Neuronal stem cell (in vitro differentiated cells): ENCODE measurements at places on chromosomes 1 and 21.

GRCh38 chr1:116308276-116308675 lies 64.8 kb upstream of the ATP1A1 start:
- no peak overlapping the region for H3K27ac ChIP-seq
- no peak overlapping the region for H3K4me3 ChIP-seq
- peaks cover 10% of the 10 kb centered on the region for H3K4me1 ChIP-seq
- DNase-seq = no peak
- no peaks in the 10 kb centered on the region for H3K27me3 ChIP-seq

DNA sequence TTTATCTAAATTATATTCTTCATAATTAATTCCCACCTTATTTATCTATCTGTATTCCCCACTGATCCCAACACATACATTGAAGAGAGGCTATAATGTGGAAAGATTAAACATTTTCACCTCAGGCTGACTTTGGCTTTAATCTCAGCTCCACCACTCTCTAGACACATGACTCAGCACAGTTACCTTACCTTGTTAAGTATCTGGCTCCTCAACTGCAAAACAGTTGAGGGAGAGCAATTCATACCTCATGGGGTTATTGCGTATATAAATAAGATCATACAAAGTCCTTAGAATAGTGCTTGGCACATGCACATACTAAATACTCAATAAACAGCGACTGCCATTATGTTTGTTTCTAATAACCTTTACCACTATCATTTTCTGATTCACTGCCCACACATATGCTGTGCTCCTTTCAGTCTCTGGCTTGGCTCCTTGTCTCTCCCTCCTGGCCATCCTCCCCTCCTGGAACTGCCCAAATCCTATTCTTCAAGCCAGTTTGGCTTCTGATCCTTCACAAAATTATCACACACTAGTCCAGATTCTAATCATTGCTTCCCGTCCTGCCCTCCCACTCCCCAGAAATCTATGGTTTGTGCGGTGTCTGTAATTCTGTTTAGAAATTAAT lies 50.1 kb downstream of the BCL9 start:
- peaks cover 19% of the 10 kb centered on the region for H3K36me3 ChIP-seq
- no peak overlapping the region for H3K4me3 ChIP-seq
- no peaks in the 10 kb centered on the region for H3K27me3 ChIP-seq
- H3K27ac ChIP-seq = no peak overlapping the region
- no peak for DNase-seq

DNA sequence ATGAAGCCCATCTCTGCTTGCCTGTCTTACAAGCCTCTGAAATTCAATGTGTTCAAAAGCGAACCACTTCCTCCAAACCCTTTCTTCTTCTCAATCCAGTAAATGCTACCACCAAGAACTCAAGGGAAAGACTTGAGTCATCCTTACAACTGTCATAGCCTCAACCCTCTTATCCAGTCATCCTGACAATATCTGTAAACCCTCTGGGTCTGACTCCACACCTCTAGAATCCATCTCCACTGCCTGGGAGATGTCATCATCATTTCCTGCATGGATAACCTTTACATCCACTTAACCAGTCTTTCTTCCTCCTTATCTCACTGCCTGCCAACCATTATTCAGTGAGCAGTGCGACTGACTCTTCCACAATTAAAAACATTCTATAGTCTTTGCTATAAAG lies 441.1 kb downstream of the SETD4 start:
- no peak overlapping the region for H3K4me3 ChIP-seq
- H3K27ac ChIP-seq = no peak overlapping the region
- H3K36me3 ChIP-seq = no peaks in the 10 kb centered on the region

GRCh38 chr1:20893931-20894330 lies 106.8 kb upstream of the HP1BP3 start:
- no peaks in the 10 kb centered on the region for H3K4me1 ChIP-seq
- H3K27ac ChIP-seq = no peak overlapping the region
- no peak for DNase-seq
- H3K4me3 ChIP-seq = no peak overlapping the region
- H3K36me3 ChIP-seq = peaks cover 56% of the 10 kb centered on the region

GRCh38 chr1:67230539-67230938 lies 64.3 kb downstream of the IL23R start:
- no peak for DNase-seq
- H3K4me3 ChIP-seq = no peak overlapping the region
- no peak overlapping the region for H3K27ac ChIP-seq

- no peak overlapping the region for H3K27ac ChIP-seq
- H3K4me3 ChIP-seq = no peak overlapping the region
- H3K4me1 ChIP-seq = no peaks in the 10 kb centered on the region
- H3K27me3 ChIP-seq = no peaks in the 10 kb centered on the region
- no peaks in the 10 kb centered on the region for H3K36me3 ChIP-seq
Measured at GRCh38 chr1:236492378-236492777, 31.4 kb upstream of the LGALS8 start.

DNA sequence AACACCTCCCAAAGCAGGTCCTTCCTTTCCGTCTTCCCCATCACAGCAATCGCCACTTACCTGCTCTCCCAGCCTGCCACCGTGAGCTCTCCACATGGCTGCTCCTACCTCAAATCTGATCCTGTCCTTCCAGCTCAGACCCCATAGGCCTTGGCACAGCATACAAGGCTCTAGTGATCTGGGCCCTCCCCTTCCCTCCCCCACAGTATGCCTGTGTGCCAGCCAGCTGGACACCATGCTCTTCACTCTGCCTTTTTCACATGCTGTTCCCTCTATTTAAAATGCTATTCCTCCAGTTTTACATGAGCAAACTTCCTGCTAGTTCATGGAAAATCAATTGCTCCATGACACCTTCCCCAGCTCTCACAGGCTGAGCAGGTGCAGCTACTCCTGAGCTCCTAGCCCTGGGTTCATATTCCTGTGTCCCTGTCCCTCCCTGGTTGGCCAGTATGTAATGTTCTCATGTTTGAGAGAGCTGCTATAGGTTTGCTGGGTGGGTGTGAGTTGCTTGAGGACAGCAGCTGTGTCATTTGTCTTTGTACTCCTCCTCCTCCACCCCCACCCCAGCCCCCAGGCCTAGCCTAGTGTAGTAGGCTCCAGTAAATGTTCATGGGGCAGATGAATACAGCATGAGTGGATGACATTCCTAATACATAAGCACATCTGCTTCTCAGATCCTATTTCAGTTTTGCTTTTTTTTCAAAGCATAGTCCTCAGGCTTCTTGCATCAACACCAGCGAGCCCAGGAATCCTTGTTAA lies 6.3 kb upstream of the TNNT2 start:
- H3K27ac ChIP-seq = no peak overlapping the region
- peaks cover 13% of the 10 kb centered on the region for H3K4me1 ChIP-seq
- DNase-seq = no peak
- no peaks in the 10 kb centered on the region for H3K36me3 ChIP-seq

DNA sequence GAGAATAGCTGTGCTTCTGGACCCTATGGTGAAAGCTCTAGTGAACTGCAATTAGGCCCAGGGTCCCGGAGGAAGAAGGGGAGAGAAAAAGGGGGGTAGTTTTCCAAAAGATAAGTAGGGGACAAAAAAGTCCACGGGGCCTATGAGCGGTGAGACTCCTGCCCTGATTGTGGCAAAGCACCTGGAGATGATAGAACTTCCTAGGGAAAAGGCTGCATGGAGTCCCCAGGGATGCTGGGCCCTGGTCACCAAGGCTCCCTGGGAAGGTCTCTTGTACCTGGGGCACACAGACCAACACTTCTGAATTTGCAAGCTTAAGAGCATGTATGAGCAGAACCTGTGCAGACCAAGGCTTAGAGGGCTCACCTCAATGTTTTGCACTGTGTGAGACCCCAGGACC lies 5.4 kb upstream of the SHISA4 start:
- no peak overlapping the region for H3K27ac ChIP-seq
- no peak overlapping the region for H3K4me3 ChIP-seq
- H3K27me3 ChIP-seq = no peaks in the 10 kb centered on the region
- DNase-seq = no peak

- H3K4me1 ChIP-seq = no peaks in the 10 kb centered on the region
- DNase-seq = no peak
- H3K27ac ChIP-seq = no peak overlapping the region
- no peaks in the 10 kb centered on the region for H3K27me3 ChIP-seq
Measured at GRCh38 chr1:17598251-17598650, 58.8 kb downstream of the ARHGEF10L start.
